ENCODE measurements at places on chromosomes 5 and 9.
A peak's percentile ranks its signal among the peaks of the same experiment; 100 is the strongest.

DNA sequence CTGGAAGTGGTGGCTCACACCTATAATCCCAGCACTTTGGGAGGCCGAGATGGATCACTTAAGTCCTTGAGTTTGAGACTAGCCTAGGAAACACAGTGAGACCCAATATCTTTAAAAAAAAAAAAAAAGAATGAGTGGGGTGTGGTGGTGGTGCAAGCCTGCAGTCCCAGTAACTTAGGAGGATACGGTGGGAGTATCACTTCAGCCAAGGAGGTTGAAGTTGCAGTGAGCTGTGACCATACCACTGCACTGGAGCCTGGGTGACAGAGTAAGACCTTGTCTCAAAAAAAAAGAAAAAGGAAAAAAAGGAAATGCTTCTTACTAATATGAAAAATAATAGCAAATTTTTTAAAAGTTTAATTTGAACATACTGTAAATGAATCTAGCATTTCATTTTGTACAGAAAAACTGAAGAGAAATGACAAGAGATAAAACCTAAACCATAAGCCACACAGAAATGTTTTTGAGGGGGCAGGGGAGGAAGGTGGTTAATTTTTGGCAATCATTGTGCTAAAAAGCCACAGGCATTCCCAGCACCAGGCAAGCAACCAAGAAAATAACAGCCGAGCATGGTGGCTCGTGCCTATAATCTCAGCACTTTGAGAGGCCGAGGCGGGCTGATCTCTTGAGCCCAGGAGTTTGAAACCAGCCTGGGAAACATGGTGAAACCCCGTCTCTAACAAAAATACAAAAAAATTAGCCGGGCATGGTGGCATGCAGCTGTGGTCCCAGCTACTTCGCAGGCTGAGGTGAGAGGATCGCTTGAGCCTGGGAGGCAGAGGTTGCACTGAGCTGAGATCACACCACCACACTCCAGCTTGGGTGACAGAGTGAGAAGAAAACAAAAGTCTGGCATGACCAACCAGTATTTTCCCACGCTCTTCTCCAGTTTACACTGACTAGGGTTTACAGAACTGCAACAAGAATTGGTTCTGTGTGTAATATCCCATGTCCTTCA is 114.5 kb upstream of the NR5A1 start:
- DNase-seq: no peak

DNA sequence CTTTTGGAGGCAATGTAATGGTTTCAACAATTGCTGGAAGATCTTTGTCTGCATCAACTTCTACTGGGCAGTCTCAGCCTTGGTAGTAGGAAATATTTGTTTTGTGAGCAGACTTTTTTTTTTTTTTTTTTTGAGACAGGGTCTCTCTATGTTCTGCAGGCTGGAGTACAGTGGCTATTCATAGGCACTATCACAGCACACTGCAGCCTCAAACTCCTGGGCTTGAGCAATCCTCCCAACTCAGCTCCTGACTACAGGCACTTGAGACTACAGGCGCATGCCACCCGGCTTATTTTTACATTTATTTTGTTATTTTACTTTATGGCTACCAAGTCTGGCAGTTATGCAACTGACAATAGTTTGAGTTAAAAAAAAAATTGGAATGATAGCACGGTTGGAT is 187.3 kb downstream of the SNX18 start:
- no peak for DNase-seq

DNA sequence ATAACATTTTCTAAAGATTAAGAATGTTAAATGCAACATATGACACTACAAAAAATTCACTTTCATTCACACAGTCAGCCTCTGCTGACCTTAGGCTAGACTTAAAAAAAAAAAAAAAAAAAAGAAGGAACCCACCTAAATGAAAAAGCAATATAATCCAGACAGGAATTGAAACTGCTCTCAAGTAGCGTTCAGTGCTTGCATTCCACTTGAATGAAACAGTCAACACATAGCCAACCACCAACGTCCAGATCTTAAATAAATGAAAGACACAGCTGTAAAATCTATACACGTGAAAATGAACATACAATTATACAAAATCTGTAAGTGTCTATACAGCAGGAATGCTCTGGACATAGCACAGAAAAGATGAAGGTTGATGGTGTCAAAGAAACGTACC is 11.4 kb downstream of the TMEM245 start:
- peak; percentile 47 for DNase-seq

- DNase-seq: no peak
Measured at GRCh38 chr9:125317704-125318103, 56.1 kb downstream of the GAPVD1 start.

DNA sequence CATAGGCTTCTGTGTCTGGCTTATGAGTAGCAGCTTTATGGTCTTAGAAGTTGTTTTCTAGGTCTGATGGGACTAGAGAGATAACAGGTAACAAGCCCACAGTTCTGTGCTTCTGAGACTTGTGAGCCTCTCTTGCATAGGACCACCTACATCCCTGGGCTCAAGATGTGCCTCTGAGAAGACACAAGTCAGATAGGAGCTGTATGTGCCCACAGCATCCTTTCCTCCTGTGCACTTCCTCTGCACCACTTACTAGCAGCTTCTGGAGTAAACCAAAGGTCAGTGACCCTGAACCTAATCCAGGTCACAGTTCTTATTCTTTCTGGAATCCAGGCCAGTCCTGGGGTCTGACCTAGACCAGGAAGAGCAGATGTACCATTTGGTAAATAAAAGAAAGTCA is 40.0 kb downstream of the GALNT10 start:
- DNase-seq: no peak

Data from epithelial cell of esophagus (primary cell).